ENCODE measurements at places on chromosomes 13 and 19.

DNA sequence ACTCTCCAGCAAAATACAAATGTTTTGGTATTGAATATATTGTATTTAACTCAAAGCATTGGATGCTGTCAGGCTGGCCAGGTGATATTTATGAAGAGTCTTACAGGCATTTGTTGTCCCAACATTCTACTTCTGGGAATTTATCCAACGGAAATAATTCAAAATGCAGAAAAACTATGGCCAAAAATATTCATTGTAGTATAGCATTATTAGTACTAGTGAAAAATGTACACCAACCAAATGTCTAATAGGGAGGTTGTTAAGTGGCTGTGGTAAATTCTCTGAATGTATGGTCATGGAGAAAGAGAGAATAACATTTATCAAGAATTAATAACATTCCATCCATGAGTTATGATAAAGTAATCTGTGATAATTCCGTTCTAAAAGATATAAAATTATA is 38.6 kb upstream of the GAS6 start:
- no peak for DNase-seq

DNA sequence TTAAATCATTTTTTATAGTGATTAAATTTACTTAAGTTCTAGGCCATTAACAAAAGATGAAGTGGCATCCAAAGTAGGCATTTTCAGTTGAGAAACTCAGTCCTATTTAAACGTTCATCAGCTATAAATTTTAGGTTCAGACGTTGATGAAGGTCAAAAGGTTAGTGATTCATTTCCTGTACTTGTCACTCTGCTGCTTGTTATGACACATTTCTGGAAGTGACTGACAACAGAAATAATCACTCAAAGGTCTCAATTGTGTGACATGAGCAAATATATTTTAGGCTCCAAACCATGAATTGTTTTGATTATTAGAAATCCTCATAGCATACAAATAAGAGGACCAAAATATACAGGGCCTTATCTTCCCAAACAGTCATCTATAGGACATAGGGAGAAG is 10.3 kb upstream of the EDNRB start:
- DNase-seq = no peak

- DNase-seq = no peak
Observed at GRCh38 chr19:6654347-6655310, 15.3 kb downstream of the TNFSF14 start.

GRCh38 chr13:50685491-50685890 is 158.0 kb downstream of the DLEU7 start:
- DNase-seq = no peak

GRCh38 chr13:31274390-31274789 is 74.6 kb downstream of the B3GLCT start:
- DNase-seq = no peak

- no peak for DNase-seq
Observed at GRCh38 chr13:50991579-50992521, 82.3 kb downstream of the RNASEH2B start.

- DNase-seq = no peak
Observed at GRCh38 chr13:25951831-25952230, 100.0 kb downstream of the SHISA2 start.

GRCh38 chr13:31697290-31697689 is 42.0 kb upstream of the RXFP2 start:
- DNase-seq = no peak

GRCh38 chr13:100088273-100088643 is 635 bp upstream of the PCCA start:
- DNase-seq = no peak

DNA sequence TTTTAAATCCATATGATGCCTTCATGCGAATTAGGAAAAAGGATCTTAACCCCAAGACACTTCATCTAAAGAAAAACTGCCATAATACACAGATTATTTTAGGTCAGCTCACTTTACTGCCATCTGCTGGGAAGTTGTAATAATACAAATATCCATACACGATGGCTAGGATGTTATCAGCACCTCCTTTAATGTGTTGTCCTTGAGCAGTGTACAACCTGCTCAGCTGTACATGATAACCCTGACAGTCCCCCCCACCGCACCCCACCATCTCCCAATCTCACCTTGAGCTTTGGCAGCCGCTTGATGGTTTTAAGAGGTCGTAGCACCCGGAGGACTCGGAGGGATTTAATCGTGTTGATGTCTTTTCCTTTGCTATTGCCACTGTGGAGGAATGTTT is 112.2 kb downstream of the IER2 start:
- peak; percentile 21 for DNase-seq

DNA sequence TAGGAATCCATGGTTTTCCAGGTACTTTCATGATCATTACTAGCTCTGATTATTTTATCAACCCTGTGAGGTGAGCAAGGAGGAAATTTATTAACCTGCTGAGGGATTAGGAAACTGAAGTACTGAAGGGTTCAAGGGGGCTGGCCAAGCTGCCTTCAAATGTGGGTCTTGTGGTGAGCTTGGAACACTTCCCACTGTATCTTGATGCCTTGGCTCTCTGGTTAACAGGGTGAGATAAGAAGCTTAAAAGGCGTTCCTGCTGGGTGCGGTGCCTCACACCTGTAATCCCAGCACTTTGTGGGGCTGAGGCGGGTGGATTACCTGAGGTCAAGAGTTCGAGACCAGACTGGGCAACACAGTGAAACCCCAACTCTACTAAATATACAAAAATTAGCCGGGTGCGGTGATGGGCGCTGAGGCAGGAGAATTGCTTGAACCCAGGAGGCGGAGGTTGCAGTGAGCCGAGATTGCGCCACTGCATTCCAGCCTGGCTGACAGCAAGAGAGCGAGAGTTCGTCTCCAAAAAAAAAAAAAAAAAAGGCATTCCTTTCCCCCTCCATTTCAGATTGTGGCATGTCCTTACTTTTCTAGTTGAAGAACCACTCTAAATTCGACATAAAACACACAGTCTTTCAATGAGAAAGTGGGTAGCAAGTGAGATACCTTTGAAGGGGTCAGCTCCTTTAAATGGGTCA is 70.2 kb downstream of the KLF2 start:
- DNase-seq = no peak

DNA sequence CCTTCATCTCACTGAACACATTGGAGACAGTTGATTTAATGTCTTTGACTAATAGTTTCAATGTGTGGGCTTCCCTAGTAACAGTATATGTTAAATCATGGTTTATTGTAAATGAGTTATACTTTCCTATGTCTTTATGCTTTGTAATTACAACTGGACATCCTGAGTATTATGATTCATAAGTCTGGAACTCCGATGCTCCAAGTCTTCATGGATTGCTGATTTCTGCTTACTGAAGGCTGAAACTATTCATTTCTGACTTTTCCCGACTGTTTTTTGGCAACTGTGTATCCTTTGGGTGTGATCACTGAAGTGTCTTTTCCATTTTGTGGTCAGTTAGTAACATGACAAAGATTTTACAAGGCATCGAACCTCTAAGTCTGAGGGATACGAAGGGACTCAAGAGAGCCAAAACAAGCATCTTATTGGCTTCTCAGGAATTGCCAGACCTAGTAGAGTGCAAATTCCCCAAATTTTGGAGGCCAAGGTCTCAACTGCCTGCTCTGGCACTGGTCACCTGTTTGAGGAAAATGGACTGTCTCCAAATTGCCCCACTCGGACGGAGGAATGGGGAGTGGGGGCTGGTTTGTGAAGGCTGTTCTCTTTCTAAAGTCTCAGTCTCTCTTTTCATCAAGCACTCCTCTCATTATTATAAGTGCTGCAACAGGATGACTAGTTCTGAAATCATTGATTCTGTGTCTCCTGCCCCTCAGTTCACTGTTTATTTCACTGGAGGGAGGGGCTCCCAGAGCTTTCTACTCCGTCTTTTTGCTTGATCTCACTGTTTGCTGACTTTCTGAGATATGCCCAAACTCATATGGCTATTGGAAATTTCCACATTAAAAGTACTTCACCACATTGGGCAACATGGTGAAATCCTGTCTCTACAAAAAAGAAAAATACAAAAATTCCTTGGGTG is 20.2 kb upstream of the CD70 start:
- DNase-seq = no peak

DNA sequence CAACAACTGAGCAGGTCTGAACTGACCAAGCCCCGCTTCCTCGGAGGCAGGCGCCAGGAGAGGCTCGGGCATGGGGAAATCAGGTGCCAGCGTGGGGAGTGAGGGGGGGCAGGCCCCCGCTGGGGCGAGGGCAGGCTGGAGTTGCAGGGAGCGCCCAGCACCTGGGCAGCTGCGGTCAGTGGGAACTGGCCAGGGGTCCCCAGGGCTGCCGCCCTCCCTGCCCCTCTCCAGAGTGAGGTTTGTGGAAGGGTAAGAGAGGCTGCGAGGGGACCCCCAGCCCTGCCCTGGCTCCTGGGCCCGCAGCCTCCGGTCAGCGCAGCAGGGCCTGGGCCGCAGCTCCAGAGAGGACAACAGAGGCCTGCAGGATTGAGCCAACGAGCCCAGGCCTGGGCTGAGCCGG is 32.5 kb downstream of the PIP5K1C start:
- DNase-seq = no peak

DNA sequence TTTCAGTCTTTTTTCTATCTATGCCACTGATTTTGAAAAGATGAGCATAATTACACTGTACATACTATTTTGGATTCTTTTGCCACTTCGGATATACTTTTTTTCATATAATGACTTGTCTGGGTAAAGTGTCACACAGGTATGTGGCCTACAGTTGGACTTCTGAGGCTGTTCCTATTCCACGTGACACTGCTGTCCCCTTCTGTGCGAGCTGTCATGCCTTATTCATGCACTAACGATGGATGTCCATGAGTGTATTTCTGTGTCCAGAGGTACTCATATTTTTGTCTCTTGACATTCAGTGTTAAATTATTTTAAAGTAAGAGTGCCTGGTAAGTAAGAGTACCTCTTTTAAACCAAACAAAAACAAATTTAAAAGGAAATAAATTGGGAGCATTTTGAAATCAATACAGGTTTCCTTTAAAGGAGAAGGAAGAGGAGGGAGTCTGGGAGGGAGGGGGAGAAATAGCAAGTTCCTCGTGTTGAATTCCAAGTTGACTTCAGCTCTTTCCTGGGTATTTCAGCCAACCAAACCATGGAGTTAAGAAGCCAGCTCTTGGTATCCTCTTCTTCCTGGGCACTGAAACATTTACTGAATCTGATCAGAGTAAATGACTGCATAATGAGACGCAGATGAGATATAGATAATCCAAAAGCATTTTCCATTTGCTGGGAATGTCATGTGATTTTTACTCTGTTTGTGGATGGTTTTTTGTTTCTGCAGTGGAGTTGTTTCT is 61.3 kb downstream of the TNFRSF19 start:
- no peak for DNase-seq
